ENCODE measurements at places on chromosomes 3 and 15. TPM values are rescaled to one million over a fixed set of nuclear protein-coding genes. Genes with fewer than 3 reads are reported as not detected.
A peak's percentile ranks its signal among the peaks of the same experiment; 100 is the strongest.

Gene CEP70
- 22.7 TPM for total RNA-seq

GRCh38 chr3:174859114-174859735 lies at the start of gene NAALADL2:
Gene NAALADL2 (plus strand): TSS chr3:174859334.
- H3K4me3 ChIP-seq, result no peak within 1 kb of the TSS
- H3K36me3 ChIP-seq, result no peaks in the 10 kb centered on the region
- DNase-seq, result no peak
- no peaks in the 10 kb centered on the region for H3K4me1 ChIP-seq
- no peak within 1 kb of the TSS for H3K27ac ChIP-seq
- no peaks in the 10 kb centered on the region for H3K27me3 ChIP-seq

Gene HHATL
- not detected for total RNA-seq

DNA sequence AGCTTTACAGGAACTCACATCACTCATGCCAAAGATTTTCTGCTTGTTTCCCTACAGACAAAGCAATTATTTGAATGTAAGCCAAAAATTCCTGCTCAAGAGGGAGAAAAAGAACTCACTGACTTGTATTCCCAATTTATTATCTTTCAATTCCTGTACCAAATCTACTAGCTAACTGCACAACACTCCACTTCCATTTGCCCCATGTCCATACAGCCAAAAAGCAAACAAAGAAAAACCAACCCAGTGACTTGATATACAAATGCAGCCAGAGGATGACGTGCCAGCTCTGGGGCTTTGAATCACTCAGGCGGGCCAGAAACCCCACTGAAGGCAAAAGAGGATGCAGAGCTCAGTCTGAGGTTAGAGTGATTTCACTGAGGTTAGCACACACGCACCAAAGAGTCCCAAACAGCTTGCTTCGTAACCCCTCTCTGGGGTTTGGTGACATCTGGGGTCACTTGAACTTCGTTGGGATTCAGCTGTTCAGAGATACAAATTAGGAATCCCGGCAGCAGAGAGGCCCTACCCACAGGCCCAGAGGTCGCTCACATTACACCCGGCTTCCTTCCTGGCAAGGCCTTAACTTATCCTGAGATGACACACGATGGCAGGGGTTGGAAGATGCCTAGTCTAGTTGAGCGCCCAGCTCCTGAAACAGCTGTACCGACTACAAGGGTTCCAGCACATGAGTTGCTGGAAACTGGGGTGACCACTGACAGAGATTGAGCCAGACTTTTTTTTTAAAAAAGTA lies 1.6 kb downstream of the RFTN1 start:
- peak; percentile 66 for DNase-seq
- H3K27ac ChIP-seq, result peak overlapping the region; percentile 92
- peak overlapping the region; percentile 70 for H3K4me3 ChIP-seq
- H3K36me3 ChIP-seq, result no peaks in the 10 kb centered on the region
- peaks cover 74% of the 10 kb centered on the region for H3K4me1 ChIP-seq

- H3K27me3 ChIP-seq, result peaks cover 58% of the 10 kb centered on the region
- H3K4me1 ChIP-seq, result peaks cover 42% of the 10 kb centered on the region
- no peaks in the 10 kb centered on the region for H3K36me3 ChIP-seq
- H3K4me3 ChIP-seq, result no peak overlapping the region
- DNase-seq, result peak; percentile 24
Measured at GRCh38 chr3:27728195-27729087, 6.3 kb upstream of the EOMES start.

Gene ANXA2
- total RNA-seq, result 132 TPM

Gene GOLGA6A
- total RNA-seq, result 0.82 TPM

Gene MNS1
- not detected for total RNA-seq

DNA sequence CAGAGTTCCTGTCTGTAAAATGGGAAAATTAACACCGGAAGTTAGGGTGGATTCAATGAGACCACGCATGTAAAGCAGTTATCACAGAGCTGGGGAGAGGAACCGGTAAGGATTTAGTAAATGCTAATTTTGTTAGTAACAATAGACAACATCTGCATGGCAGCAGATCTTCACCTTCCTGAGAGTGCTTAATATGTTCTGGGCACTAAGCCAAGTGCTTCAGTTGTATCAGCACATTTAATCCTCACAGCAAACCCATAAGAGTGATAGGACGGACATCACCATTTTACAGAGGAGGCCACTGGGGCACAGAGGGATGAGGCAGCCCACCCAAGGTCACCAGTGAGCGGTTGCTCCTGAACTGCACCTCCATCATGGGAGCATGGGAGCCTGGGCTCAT lies 189.4 kb downstream of the WNT5A start:
- no peaks in the 10 kb centered on the region for H3K36me3 ChIP-seq
- DNase-seq, result no peak
- no peak overlapping the region for H3K27ac ChIP-seq
- H3K27me3 ChIP-seq, result no peaks in the 10 kb centered on the region
- H3K4me3 ChIP-seq, result no peak overlapping the region
- H3K4me1 ChIP-seq, result no peaks in the 10 kb centered on the region

DNA sequence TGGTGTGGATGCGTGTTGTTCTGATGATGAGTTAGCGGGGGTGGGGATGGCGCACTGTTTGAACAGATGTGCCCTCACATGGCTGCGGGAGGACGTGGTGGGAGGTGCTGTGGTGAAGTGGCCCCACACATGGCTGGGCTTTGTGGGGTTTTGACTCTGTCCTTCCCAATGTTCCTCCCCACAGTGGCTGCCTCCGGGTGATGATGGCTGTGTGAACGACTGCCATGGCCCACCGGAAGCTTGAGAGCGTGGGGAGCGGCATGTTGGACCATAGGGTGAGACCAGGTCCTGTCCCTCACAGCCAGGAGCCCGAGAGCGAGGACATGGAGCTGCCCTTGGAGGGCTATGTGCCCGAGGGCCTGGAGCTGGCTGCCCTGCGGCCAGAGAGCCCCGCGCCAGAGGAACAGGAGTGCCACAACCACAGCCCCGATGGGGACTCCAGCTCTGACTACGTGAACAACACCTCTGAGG lies 167.9 kb downstream of the APBA2 start:
- H3K27me3 ChIP-seq, result no peaks in the 10 kb centered on the region
- H3K4me1 ChIP-seq, result peaks cover 26% of the 10 kb centered on the region
- H3K27ac ChIP-seq, result no peak overlapping the region
- peaks cover 4% of the 10 kb centered on the region for H3K36me3 ChIP-seq
- no peak overlapping the region for H3K4me3 ChIP-seq
- DNase-seq, result no peak

DNA sequence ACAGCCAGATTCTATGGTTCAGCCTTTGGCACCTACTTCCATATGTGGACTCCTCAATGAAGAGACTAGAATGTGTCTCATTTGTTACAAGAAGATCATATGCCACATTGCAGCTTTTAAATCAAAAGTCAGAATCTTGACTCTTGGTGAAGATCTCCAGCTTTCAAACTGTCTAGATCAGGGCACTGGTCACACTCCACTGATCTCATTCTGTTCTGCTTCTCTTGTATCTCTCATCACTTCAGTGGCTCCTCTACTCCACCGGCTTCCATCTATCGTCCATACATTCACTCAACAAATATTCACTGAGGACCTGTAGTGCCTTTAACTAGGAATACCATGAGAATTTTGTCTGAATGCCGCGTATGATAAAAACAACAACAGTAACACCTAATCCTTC lies 203.3 kb upstream of the LPP start:
- H3K4me3 ChIP-seq, result no peak overlapping the region
- no peaks in the 10 kb centered on the region for H3K27me3 ChIP-seq
- H3K27ac ChIP-seq, result no peak overlapping the region

GRCh38 chr15:20356911-20357480 lies 184.6 kb downstream of the GOLGA6L6 start:
- no peak overlapping the region for H3K27ac ChIP-seq
- H3K27me3 ChIP-seq, result no peaks in the 10 kb centered on the region
- no peak overlapping the region for H3K4me3 ChIP-seq
- peaks cover 35% of the 10 kb centered on the region for H3K4me1 ChIP-seq
- DNase-seq, result no peak

Gene FBXW12
- not detected for total RNA-seq

DNA sequence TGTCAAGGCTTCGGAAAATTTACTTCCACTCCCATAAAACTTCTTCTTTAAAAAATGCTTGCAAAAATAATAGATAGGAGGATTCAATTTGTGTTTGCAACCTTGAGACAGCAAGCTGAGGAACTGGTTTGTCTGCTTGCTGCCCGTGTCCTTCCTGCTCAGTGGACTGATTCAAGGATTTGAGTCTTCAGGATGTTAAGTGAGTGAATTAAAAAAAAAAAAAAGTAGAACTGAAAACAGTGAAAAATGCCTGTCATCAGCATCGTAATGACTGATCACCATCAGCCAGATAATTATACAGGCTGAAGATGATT lies 453.7 kb downstream of the FGF12 start:
- H3K4me3 ChIP-seq, result no peak overlapping the region
- H3K27ac ChIP-seq, result no peak overlapping the region
- no peak for DNase-seq
- H3K4me1 ChIP-seq, result no peaks in the 10 kb centered on the region

DNA sequence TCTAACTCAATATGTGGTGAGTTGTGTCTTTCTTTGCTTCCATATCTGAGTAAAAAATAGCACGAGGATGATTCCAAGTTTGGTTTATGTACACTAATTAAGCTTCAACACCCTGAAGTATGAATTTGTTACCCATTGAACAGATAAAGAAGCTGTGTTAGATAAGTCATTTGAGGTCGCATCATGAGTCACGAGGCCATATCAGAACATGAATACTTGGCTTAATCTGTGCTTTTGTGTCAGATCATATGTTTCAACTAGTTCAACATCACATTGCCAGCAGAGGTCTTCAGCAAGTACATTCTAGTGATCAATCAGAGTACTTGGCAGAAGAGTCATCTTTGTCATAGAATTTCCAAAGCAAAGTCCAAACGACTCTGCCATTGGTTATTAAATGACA lies 26.3 kb upstream of the MITF start:
- no peak overlapping the region for H3K4me3 ChIP-seq
- H3K4me1 ChIP-seq, result no peaks in the 10 kb centered on the region
- H3K27me3 ChIP-seq, result no peaks in the 10 kb centered on the region

DNA sequence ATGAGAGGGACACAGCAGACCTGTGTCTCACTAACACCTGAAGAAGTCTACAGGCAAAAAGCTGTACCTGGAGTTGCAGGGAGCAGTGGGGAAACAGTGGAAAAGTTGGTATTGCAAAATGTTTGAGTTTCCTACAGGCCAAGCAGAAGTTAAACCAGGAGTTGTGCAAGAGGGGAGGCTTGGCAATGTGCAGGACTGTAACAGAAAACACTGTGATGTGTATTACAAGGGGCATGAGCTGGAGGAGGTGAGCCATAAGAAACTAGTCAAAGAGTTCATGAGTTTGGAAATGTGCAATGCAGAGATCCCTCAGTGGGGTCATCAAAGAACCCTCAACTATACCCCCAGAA lies 47.1 kb upstream of the SERPINI2 start:
- H3K4me3 ChIP-seq, result no peak overlapping the region
- H3K4me1 ChIP-seq, result no peaks in the 10 kb centered on the region
- H3K27ac ChIP-seq, result no peak overlapping the region
- H3K27me3 ChIP-seq, result no peaks in the 10 kb centered on the region
- H3K36me3 ChIP-seq, result no peaks in the 10 kb centered on the region

DNA sequence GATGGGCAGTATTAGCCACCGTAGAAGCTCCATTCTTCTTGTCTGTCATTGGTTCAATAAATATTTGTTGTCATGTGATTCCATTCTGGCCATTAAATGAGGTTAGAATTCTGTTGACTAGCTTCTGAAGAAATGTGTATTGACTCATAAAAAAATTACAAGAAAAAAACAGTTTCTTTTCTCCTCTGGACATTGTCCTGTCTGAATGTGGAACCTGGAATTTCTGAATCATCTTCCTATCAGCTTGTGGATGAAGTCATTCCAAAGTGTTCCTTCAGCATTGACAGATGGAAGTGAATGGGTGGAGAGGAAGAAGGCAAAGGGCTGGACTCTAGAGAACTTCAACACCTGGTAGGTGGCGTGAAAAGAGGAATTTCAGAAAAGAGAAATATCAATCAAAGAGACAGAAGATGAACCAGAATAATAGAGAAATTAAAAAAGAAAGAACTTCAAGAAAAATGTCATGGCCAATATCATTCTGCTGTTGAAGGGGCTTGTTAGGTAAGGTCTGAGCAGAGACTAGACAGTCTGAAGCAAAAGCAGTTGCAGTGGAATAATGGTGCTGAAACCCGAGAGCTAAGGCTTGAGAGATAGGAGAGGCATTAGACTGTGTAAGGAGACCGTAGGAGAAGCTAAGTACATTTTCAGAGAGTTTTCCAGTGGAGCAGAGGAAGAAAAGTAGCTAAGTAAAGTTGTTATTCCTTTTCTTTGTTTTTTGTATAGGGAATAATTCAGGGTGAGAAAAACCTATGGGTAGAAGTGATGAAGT lies 806.6 kb downstream of the SQOR start:
- no peak overlapping the region for H3K4me3 ChIP-seq
- no peaks in the 10 kb centered on the region for H3K27me3 ChIP-seq
- no peak for DNase-seq
- H3K36me3 ChIP-seq, result no peaks in the 10 kb centered on the region
- H3K27ac ChIP-seq, result no peak overlapping the region

Gene SLC28A1
- not detected for total RNA-seq

GRCh38 chr3:52140769-52141168 lies 13.5 kb downstream of the POC1A start:
- H3K36me3 ChIP-seq, result no peaks in the 10 kb centered on the region
- no peaks in the 10 kb centered on the region for H3K27me3 ChIP-seq
- no peak overlapping the region for H3K27ac ChIP-seq
- H3K4me1 ChIP-seq, result peaks cover 7% of the 10 kb centered on the region
- H3K4me3 ChIP-seq, result no peak overlapping the region

GRCh38 chr3:187685948-187686347 lies 15.8 kb upstream of the SST start:
- no peaks in the 10 kb centered on the region for H3K4me1 ChIP-seq
- DNase-seq, result no peak
- H3K27me3 ChIP-seq, result peaks cover 12% of the 10 kb centered on the region
- H3K36me3 ChIP-seq, result no peaks in the 10 kb centered on the region
- H3K4me3 ChIP-seq, result no peak overlapping the region

- DNase-seq, result no peak
- H3K27me3 ChIP-seq, result no peaks in the 10 kb centered on the region
- no peak overlapping the region for H3K4me3 ChIP-seq
- no peaks in the 10 kb centered on the region for H3K4me1 ChIP-seq
Measured at GRCh38 chr3:77179762-77180161, 139.9 kb downstream of the ROBO2 start.

DNA sequence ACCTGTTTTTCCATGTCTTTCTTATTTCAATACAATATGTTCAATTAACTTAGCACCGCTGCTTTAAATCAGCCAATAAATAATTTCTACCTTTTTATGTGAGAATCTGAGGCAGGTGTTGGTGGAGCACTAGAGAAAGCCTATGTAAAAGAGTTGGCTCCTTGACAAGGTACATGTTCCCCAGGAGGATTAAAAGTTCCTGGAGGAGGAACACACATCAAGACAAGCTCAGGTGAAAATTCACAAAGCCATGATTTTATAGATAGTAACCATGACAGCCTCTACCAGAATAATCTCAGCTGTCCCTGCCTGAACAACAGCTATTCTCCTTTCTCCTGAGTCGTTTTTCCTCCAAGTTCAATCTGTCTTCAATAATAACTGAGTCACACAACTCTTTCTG lies 3.4 kb upstream of the ZBED2 start:
- H3K4me1 ChIP-seq, result peaks cover 3% of the 10 kb centered on the region
- no peak overlapping the region for H3K4me3 ChIP-seq
- peaks cover 45% of the 10 kb centered on the region for H3K36me3 ChIP-seq
- no peak overlapping the region for H3K27ac ChIP-seq
- DNase-seq, result no peak

Gene XCR1
- not detected for total RNA-seq

Measured in natural killer cell (primary cell).